ENCODE measurements at places on chromosomes 13 and 19. TPM values are rescaled to one million over a fixed set of nuclear protein-coding genes. Genes with fewer than 3 reads are reported as not detected.

The FLT1 gene
- total RNA-seq, result not detected

The ZNF681 gene
- total RNA-seq, result 6.9 TPM

The PSPN gene
- 1.7 TPM for total RNA-seq

The FZR1 gene
- total RNA-seq, result 33.1 TPM

The RFC3 gene
- 30.8 TPM for total RNA-seq

The PCDH8 gene
- not detected for total RNA-seq

The BRME1 gene
- 1.0 TPM for total RNA-seq

The LILRA6 gene
- total RNA-seq, result not detected

The SBSN gene
- not detected for total RNA-seq

The HMGB1 gene
- total RNA-seq, result 344 TPM

The CYP2A7 gene
- not detected for total RNA-seq

The HTR2A gene
- total RNA-seq, result not detected

The PRR36 gene
- total RNA-seq, result 11.7 TPM

DNA sequence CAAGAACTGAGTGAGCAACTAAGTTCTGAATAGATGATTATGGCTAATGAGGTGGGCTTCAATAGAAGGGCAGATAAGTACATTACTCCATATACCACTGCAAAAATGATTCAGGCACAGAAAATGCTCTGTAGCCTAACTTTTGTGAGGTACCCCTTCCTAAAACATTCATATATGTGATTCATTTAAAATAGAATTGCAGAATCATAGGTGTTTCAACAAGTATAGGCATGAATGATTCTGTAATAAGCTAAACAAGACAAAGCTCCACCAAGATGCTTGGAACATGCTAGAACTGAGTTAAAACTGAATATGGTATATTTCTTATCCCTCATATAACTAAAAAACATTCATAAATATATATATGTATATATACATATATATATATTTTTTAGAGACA is 12.1 kb downstream of the KBTBD7 start:
- no peak for DNase-seq

DNA sequence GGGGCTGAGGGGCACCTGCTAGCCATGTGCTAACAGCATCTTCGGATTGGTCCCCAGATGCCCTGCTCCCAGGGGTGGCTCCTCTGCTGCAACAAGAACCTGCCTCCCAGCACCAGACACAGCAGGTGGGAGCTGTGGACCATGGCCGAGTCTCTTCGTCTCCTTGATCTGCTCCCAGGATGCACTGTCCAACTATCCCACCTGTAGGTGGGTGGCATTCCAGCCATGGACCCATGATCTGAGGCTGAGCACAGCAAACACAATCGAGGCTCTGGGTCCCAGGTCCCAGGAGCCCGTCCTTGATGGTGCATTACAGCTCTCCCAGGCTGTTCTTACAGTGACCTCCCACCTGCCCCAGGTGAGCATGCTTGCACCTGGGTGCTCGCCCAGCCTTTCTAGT is 1.6 kb downstream of the ZNF837 start:
- DNase-seq, result no peak

GRCh38 chr13:82947191-82947621 is 935.1 kb downstream of the SLITRK1 start:
- DNase-seq, result no peak

- no peak for DNase-seq
Measured at GRCh38 chr19:36665832-36666231, 805 bp downstream of the ZNF461 start.

- peak; percentile 74 for DNase-seq
Measured at GRCh38 chr13:78603240-78603957, at the start of gene POU4F1. Gene POU4F1, minus strand, starts transcription at chr13:78603552. Its CDS starts 226 bp downstream, at chr13:78603326.

- no peak for DNase-seq
Measured at GRCh38 chr13:29654843-29655547, 59.5 kb upstream of the SLC7A1 start.

DNA sequence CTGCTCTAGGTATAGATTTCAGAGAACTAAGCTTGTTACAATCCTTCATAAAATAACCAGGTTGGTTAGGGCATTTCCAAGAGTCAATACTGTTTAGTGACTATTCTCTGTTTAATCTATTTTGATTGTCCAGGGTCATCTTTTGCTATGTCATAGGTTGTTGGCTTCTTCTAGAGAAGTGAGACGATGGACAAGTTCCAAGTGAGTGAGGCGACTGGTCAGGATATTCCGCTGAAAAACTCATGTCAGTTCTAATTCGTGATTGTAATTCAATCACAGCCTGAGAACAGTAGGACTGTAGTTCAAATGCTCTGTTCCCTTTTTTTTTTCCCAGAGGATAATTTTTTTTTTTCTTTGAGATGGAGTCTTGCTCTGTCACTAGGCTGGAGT is 15.8 kb upstream of the ALOX5AP start:
- DNase-seq, result no peak

GRCh38 chr19:46924874-46925547 is 64.2 kb downstream of the ARHGAP35 start:
- peak; percentile 50 for DNase-seq

DNA sequence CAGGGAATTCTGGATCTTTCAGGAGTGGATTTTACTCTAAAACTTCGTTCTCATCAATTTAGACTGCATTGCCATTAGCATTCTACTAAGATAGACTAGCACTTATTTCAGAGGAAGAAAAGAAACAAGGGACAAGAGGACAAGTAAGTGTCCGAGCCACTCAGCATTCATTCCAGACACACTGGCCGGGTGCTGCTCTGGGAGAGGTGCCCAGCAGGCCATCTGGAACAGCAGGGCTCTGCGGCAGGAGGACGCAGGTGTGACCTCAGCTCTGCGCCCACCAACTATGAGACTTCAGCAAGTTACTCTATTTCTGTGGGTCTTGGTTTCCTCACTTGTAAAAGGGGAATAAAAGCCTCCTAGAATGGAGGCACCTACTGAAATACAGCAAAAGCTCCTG is 4.2 kb downstream of the EPS15L1 start:
- no peak for DNase-seq

- no peak for DNase-seq
Measured at GRCh38 chr19:7986321-7987113, 18.9 kb downstream of the ELAVL1 start.

DNA sequence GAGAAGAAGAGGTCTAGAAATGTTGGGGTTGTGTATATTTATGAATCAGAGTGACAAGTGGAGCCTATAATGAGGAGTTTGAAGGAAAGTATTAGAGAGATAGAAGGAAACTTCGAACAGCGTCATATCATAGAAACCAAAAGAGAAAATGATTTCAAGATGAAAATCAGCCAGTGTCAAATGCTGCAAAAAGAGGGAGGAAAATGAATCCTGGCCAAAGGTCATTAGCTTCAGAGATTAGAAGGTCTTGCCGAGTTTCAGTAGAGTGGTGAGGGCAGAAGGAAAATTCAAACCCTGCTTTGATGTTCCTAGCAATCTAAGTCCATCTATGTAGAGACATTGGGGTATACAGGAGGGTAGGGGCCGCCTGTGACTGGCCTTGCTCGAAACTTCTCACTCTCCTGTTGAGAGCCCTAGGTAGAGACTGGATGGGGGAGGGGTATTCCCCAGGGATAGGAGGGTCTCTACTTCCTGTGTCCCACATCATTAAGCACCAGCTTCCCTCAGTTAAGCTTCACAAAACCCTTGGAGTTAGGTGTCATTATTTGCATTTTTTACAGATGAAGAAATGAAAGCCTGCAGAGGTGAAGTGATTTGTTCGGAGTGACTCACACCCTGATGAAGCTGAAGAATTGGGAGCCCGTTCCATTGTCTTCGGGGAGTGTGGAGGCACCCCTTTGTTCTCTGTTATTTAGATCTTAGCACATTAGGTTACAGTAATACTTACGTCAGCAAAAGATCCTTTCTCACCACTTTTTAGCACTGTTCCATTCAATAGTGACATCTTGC is 62.8 kb downstream of the FGF9 start:
- DNase-seq, result no peak

- no peak for DNase-seq
Measured at GRCh38 chr19:2046046-2046907, 4.8 kb downstream of the MKNK2 start.

- peak; percentile 72 for DNase-seq
Measured at GRCh38 chr19:40797963-40798682, 868 bp upstream of the EGLN2 start.

DNA sequence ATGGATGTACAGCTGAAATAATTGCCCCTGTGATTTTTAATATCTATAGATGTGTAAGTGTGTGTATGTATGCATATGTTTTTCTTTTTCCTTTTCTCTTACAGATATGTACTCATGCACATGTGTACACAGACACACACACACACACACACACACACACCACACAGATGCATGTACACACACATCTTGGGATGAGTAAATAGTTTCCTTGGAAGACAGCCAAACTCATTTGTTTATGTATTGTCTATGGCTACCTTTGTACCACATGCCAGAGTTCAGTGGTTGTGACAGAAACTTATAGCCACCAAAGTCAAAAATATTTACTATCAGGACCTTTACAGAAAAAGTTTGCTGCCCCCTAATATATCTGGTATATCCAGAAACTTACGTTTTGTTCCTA is 192.6 kb downstream of the MAB21L1 start:
- peak; percentile 1 for DNase-seq

DNA sequence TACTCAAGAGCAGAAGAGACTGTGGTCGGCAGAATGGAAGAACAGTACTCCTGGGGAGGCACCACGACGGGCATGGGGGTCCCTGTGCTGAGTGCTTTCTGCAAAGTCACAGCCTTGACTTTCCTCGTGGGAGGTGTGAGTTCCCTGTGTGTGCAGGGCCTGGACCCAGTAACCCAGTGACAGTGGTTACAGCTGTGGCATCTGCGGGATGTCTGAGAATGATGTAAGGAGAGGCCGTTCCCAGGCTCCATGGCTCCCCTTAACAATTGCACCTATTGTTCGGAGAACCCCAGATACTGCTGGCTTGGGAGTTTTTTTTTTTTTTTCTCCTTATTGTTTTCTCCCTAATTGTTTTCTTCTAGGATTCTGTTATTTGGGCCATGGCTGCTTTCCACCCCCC is 5.1 kb upstream of the NANOS2 start:
- DNase-seq, result no peak

DNA sequence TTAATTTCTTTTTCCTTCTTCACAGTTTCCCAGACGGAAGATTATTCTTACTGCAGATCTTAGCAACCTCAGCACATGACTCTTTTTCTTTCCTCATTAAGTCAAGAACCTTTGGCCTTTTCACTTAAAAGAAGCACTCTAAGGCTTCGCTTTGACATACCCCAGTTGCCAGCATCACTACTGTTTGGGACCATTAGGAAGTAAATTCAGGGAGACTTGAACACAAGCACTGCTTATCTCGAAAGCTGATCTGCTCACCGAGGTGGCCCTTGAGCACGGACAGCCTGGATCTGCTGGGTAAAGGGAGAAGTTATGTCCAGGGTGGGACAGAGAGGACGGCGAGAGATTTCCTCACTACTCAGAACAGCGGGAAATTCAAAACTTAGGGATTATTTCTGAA is 151.4 kb upstream of the RNF113B start:
- DNase-seq, result no peak

- no peak for DNase-seq
Measured at GRCh38 chr19:10113592-10113963, 2.1 kb downstream of the P2RY11 start.

All from Calu3 (cell line).